ENCODE measurements at places on chromosomes 12 and 14.

GRCh38 chr12:113245695-113246477, 24.6 kb downstream of the TPCN1 start:
- no peak for DNase-seq

- DNase-seq = no peak
Measured at GRCh38 chr12:80190001-80190400, 90.7 kb downstream of the OTOGL start.

- no peak for DNase-seq
Measured at GRCh38 chr12:102059343-102059742, 2.4 kb downstream of the WASHC3 start.

GRCh38 chr14:68523989-68524725, 268.7 kb downstream of the ZFP36L1 start:
- no peak for DNase-seq

GRCh38 chr12:74538491-74539258, 1.0 kb downstream of the ATXN7L3B start:
- no peak for DNase-seq

DNA sequence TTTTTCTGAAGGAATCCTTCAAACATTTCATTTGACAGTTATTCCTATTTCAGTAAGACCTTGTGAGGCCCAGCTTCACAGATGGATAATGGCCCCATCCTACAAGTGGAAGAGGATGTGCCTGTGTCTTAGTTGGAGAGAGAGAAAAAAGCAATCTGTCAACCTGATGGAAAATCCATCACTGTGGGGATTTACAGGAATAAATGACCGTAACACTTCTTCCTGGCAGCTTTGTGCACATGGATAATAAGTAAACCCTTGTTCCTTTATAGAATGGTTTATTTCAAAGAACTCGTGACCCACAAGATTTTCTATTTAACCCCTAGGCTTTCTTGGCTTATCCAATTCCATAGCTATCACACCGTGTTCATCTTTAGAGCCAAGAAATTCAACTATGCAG, 121.4 kb upstream of the PCED1B start:
- no peak for DNase-seq

DNA sequence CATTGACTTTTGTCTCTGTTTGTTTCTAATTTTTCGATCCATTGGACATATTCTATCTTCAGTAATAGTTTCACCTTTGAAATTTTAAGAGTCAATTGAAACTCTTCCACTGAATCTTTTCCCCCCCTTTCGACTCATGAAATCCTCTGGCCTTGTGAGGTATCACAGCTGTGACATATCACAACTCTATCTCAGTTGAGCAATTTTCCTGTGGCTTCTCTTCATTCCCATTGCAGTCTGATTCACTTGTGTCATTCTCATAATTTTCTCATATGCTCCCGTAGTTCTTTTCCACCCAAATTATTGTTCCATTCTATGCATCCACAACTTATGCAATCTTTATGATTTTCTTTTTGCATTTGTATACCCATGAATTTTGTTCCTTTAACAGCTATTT, 261.6 kb downstream of the DACT1 start:
- no peak for DNase-seq

- no peak for DNase-seq
Measured at GRCh38 chr14:28494196-28494595, 272.4 kb upstream of the FOXG1 start.

- no peak for DNase-seq
Measured at GRCh38 chr14:70002589-70003346, 123.6 kb downstream of the SMOC1 start.

DNA sequence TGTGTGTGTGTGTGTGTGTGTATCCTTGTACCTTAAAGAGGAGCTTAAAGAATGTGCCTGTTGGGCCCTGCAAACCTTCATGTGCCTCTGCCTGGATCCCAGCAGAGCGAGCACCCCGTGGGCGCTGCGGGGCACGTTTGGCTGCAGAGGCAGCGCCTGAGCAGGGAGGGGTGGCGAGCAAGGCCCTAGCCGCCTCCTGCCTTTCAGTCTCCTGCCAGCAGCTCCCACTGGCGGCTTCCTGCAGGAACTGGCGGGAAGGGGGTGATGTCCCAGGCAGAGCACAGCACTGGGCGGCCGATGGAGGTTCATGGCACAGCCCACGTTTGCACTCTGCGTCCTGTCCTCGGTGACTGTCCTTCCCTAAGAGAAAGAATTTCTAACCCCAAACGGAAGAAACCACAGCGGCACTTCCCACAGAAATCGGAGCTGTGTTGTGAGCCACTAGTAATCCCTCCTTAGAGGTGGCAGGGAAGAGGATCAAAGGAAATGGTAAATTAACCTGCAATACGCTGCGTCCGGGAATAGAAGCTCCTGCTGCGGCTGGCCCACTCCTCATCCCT, 19.8 kb downstream of the ZBTB42 start:
- no peak for DNase-seq

- no peak for DNase-seq
Measured at GRCh38 chr14:97878727-97879126, 1081.5 kb downstream of the VRK1 start.

DNA sequence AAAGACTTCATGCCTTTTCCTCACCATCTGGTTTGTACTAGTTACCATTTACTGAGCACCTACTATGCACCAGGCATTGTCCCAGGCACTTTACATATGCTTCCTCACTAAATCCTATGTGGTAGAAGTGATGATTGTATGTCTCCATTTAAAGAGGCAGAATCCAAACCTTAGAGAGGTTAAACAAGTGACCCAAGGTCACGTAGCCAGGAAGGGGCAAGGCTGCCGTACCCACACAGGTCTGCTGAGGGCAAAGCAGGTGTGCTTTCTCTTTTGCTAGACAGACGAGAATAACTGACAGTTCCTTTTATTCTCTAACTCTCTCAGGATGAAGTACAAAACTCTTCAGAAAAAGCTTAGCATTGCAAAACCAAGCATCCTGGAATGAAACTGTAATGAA, 235.2 kb upstream of the SRRM4 start:
- no peak for DNase-seq

- DNase-seq = no peak
Measured at GRCh38 chr12:89309440-89309802, 42.9 kb downstream of the DUSP6 start.

DNA sequence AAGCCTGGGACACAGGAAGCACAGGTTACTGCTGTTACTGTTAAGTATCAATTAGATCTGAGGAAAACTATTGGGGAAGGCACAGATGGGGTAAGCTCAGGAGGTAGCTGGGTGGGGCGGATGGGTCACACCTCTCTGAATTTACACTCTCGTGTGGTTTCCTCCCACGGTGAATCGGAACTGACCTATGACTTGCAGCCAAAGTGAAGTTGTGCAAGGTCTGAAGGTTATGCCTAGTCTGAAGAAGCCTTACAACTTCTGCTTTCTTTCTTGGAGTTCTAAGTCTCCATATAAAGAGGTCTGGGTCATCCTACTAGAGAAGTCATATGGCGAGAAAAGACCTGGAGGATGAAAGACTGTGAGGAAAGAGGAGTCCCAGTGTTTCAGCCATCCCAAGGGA, 25.6 kb upstream of the GPATCH2L start:
- no peak for DNase-seq

DNA sequence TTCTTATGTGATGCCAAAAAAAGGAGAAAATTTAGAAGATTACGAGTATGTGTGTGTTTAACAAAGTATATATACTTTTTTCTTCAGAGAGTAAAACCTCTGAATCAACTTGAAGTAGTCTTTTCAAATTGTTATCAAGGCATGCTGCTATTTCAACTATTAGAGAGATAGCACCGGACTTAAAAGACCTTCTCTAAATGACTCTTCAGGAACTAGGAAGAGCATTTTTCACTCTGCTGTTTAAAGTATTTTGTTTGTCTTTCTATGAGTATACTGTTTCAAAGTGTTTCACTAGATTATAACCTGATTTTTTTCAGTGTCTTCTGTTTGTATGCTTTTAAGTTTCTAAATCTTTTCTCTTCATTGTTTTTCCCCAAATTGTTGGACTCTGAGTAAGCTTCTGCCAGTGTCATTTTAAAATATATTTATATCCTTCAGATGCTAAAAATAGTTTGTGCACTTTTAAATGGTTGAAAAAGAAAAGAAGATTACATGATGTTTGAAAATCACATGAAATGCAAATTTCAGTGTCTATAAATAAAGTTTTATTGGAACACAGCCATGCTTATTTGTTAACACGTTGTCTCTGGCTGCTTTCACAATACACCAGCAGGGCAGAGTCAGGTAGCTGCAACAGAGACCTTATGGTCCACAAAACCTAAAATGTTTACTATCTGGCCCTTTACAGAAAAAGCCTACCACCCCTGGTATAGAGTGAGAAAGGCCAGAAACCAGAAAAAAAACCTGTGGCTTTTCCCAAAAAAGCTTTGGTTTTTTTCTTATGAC, 21.3 kb downstream of the CRADD start:
- no peak for DNase-seq

DNA sequence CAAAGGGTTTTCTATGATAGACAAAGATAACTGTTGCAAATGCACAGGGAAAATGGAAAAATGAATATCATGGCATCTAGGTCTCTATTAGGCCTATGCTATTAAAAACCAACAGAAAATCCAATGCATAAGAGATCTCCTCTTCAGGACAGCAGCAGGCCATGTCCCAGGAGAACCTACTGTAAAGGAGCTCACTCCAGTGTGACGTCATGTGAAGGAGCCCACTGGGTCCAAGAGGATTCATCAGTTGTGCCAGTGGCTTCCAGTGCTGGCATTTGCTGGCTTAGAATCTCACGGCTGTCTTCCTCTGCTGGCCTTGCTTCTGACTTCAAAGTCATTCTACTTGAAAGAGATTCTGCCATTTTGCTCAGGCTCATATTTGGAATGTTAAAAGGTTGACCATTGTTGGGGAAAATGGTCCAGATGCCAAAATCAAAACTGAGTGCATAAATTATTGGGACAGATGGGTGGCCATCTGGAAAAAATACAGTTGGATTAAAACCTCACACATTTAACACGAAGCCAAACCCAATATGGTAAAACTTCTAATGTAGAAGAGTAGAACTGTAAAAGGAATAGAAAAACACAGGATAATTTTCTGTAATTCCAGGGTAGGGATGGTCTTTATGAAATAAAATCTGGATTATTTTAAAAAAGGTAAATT, 75.4 kb upstream of the ARID2 start:
- no peak for DNase-seq

- no peak for DNase-seq
Measured at GRCh38 chr12:110739894-110740293, 2.8 kb downstream of the PPP1CC start.

DNA sequence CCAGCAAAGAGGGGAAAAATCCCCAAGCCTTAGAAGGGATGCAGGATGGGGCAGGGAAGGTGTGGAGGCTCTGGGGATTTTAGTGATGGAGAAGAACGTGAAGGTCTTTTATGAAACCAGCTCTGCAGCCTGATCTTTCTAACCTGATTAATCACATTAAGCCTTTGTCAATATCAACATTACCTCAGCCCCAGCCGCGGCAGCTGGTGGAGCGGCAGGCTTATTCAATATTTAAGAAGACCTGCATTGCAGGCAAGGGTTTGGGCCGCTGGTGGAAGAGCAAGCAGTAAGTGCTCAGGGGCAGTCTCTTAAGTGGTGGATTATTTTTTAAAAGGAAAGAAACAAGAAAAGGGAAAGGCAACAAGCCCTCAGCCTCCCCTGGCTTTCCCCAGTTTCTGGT, 16.6 kb downstream of the RPH3A start:
- DNase-seq = no peak

DNA sequence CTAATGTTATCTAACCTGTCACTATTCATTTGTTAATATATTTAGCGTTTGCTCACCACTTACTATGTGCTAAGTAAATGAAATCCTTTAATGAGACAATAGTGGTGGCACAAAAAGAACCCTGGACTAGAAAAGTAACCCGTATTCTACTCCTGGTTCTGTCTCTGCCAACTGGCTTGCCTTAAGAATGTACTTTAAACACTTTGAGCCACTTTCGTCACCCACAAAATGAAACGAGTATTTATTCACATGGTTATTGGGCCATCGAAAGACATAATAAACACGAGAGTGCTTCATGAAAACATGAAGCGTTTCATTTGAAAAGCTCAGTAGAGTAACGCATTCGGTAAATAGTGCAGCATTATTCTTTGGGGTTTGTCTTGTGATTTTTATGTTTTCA, 254.7 kb downstream of the EGLN3 start:
- no peak for DNase-seq

DNA sequence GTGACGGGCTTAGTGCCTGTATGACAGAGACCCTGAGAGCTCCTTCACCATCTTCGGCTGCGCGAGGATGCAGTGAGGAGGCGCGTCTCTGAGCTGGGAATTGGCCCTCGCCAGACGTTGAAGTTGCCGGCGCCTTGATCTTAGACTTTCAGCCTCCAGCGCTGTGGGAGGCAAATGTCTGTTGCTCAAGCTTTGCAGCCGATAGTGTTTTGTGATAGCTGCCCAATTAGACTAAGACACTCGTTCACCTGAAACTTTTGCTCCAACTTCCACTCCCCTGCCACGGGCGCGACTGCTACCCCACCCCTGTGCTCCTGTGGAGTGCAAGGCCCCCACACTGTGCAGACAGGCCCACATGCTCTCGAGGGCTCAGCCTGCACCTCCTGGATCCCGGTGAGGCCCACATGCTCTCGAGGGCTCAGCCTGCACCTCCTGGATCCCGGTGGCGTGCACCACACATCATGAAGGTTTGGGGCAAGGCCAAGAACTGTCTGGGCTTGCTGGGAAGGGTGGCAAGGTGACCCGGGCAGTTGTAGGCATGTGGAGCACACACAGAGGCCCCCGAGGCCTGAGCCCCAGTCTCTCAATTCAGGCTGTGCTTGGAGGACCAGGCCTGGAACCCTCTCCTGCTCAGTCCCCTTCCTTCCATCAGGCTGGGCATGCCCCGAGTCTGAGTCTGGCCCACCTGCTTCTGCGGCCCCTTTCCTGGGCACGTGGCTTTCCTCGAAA, 324.6 kb downstream of the TMEM121 start:
- no peak for DNase-seq

- no peak for DNase-seq
Measured at GRCh38 chr12:66676241-66676640, 2.6 kb downstream of the GRIP1 start.

DNA sequence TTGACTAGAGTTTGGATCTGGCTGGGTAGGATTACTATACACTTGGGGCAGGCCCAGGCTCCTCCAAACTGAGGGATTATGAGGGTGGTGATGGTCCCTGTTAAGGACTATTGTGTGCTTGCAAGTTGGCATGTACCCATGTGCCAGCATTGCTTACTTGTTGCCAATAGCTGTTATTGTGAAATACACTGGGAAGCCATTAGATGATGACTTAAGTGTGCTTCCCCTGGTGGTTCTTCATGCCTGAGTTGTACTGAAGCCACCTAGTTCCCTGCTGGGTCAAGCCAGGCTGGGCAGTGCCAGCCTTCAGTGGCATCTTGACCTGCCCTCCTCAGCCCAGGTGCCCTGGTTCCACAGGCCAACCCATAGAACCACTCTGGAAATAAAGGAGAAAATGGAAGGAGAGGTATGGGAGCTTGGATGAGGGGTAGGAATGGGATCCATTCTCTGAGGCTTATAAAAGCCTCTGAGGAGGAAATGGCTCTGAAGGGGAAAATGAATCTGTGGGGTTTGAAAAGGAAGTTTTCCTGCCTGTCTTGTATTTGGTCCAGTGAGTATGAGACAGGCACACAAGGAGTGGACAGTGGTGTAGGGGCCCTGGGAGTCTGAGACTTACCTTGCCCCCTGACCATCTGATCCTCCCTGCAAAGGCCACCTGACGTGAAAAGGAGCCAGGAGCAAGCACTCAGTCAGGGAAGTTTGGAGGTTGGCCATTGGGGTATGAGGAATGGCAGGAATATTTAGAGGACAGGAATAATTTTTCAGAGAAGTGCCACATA, 724 bp downstream of the LTB4R start:
- no peak for DNase-seq

Data from GM12891 (cell line).